Memory B cell (primary cell): ENCODE measurements at places on chromosomes 7 and 10.

- peak; percentile 67 for DNase-seq
Observed at GRCh38 chr10:3783316-3783681, 1.7 kb downstream of the KLF6 start.

DNA sequence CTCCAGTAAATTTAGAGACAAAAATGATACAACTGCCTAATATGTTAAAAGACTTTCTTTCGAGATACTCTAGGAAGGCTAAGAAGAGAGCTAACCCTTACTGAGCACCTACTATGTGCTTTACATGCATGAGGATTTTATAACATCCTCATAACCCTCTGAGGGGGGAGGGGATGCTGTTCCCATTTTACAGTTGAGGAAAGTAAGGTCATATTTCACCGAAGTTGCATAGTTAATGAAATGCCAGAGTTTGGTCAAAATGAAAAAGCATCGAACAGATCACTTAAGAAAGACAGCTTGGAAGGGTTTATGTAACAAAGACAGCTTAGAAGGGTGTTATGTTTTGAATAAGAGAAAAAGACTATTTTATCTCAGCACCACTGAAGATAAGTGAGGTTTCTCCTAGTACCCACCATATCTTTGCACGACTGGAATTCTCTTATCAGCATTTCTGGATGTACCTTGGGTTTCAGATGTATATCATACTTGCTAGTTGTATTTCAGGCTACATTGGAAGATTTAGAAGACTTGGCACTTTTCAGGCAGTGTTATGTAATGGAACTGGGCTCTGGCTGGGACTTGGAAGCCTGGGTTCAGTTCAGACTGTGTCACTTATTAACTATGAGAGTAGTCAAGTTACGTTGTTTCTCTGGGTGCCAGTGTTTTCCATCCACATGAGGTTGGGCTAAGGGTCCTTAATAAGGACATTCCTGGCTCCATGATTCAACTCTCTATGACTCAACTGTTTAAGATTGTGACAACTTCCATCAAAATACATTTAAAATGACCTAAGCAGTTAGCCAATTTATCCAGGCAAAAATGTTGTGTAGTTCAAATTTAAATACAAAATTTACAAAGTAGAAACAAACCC lies 6.0 kb downstream of the RHOBTB1 start:
- DNase-seq: no peak

DNA sequence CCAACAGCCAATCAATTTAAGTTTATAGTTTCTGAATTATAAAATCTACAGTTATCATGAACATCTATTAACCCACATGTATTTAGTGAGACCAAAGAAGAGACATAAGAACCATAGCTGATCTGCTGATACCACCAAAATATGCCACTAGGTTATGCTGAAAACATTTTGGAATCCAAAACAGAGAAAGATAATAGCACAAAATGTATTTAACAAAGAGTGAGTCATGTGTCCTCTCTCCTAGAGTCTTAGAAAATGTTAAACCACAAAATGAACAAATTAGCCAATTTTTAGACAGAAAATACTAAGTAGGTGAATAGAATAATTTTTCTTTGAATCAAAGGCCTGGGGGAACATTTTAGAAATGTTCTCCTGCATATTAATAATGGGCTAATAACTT lies 527.5 kb downstream of the GPAM start:
- no peak for DNase-seq

GRCh38 chr10:125081931-125082330 lies 78.4 kb downstream of the CTBP2 start:
- DNase-seq: no peak

- no peak for DNase-seq
Observed at GRCh38 chr10:3775696-3776551, 9.1 kb downstream of the KLF6 start.

- DNase-seq: no peak
Observed at GRCh38 chr7:6153646-6154541, 118.5 kb downstream of the CYTH3 start.

- DNase-seq: no peak
Observed at GRCh38 chr10:25978771-25979170, 44.7 kb downstream of the MYO3A start.

DNA sequence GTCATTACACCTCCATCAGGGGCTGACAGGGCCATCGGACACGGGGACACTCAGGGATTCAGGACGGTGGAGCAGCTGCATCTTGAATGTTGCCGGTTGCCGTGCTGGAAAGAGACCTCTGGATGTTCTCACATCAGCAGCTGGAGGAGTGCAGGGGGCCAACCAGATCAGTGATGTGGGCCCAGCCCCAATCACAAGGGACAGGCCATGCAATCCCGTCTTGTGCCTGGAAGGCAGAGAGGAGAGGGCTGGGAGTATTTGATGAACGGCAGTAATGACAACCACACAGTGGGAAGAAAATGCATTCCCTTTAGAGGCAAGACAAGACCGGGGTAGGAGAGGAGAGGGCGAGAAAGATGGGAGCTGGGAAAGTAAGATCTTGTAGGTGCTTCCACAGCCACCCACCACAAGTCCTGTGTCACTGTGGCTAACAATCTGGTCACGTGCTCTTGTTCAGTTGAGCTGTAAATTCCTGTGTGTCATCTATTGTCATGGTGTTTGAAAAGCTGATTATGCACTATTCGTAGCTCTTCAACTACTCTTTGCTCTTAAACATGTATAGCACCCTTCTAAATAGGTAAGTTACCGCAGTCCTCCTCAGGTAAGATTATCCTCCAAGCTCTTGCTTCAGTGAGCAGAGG lies 85.9 kb upstream of the LEP start:
- no peak for DNase-seq

DNA sequence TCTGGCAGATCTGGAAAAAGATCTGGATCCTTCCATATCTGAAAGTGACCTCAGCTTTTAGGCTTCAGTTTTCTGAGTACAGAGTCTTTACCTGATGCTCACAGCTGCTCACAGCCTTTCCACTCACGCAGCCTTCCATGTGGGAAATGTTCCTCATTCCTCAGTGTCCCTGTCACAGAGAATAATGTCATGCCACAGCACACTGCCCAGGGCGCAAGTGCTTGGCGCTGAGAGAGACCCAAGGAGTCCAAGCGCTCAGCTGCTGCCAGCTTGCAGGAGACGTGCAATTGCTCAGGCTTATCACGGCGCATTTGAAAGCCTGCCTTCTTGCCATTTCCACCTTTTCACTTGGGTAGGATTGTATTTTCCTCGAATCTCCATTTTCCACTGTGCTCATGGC lies 271.9 kb upstream of the MKI67 start:
- no peak for DNase-seq

- DNase-seq: no peak
Observed at GRCh38 chr10:125538947-125539731, 143.8 kb downstream of the TEX36 start.

DNA sequence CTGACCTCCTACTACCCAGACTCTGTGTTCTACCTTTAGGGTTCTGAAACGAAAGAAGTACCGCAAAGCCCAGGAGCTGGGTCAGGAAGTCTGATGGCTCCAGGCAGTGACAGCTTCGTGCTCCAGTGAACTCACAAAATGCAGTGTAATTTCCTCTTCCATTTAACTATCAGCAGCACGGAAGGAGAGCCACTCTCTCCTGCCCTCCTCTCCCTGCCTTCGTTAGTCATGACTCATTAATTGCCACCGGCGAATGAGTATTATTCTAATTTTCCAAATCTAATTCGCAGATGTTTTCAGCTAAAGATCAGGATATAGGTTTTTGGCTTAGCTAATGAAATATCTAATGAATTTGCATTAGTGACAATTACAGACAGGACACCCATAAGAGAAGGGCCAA lies 1262.0 kb downstream of the TYW1 start:
- no peak for DNase-seq

GRCh38 chr7:122887198-122887597 lies 938 bp upstream of the CADPS2 start:
- DNase-seq: no peak

GRCh38 chr10:11609492-11610093 lies 1.9 kb downstream of the USP6NL start:
- no peak for DNase-seq

- no peak for DNase-seq
Observed at GRCh38 chr10:30842894-30843293, 188.8 kb downstream of the ZNF438 start.

DNA sequence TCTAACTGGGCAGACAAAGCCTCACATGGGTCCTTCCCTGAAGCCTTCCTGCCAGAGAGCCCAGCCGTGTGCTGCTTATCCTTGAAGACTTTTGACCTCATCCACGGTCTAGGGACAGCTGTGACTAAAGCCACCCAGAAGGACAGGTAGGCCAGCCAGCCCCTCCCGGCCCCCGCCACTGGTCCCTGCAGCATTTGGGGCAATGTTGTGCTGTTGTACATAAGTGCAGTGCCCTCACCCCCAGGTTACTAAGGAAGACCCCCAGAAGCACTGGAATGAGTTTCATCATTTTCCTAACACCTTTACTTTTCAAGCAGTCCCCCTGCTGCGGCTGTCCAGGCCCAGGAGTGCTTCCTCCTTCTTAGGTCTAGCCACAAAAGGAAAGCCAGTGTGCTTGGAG lies 43.0 kb downstream of the TMEM209 start:
- DNase-seq: no peak

DNA sequence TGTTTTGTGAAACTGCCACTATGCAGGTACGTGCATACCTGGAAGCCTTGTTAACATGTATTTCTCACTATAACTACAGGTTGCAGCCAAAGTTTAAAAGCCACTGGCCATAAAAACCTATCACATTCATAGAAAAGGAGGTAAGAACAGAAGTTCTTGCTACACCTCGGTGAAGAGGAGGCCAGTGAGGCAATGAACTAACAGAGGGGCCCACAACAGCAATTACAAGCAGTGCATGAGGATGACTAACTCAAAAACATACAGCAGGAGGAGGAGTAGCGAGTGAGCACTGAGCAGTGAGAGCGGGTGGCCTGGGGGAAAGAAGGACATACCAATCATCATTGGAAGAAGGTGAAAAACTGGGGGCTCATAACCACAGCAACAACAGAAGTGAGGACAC lies 51.6 kb downstream of the NUDCD3 start:
- no peak for DNase-seq

- no peak for DNase-seq
Observed at GRCh38 chr10:104235801-104236200, 3.6 kb upstream of the CFAP43 start.

GRCh38 chr10:125551247-125551646 lies 131.7 kb downstream of the TEX36 start:
- no peak for DNase-seq

GRCh38 chr7:13846386-13846785 lies 143.1 kb downstream of the ETV1 start:
- no peak for DNase-seq

DNA sequence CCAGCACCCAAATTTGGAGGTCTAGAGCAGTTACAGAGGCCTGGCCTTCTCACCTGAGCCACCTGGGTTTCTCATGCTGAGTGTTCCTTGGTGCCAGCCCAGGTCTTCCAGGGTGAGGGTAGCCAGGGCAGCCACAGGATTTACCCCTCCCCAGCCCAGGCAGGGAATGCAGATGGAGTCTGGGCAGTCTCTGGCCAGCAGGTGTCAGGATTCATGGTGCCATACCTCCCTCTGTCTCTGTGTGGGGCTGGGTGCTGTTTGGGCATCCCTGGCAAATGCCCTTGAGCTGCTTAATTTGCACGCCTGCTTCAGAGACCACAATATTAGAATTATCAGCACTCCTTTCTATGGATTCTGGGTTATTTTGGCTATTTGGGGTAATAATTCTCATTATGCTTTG lies 246.7 kb downstream of the GFRA1 start:
- no peak for DNase-seq

- DNase-seq: no peak
Observed at GRCh38 chr7:42107484-42108240, 129.3 kb downstream of the GLI3 start.

DNA sequence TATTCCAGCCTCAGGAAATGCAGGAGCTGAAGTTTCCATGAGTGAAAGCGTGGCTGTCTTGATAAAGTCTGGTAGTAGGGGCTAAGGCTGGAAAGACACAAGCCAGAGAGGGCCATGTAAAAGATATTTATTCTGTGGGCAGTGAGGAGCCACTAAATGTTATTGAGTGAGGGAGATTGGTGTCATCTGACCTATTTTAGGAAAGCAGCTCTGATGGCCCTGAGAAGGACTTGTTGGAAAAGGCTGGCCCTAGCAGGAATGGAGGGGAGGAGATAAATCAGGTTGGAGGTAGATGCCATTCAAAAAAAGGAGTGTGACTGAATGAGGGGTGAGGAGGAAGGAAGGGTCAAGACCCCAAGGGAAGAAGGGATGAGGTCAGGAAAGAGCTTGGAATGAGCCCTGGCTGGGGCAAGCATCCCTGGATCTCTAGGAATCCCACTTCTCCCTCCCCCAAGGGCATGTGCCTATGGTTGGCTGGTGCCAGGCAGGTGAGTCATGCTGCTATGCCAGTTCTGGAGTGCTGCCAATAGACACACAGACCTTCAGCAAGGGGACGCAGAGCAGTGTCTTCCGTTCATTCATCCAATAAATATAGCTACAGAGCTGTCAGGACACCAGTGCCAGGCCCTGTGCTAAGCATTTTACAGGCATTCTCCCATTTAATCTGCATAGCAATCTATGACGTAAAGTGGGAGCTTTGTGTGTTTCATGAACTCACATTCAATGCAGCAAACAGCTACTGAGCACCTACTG lies 2.0 kb downstream of the ANKRD2 start:
- DNase-seq: no peak

DNA sequence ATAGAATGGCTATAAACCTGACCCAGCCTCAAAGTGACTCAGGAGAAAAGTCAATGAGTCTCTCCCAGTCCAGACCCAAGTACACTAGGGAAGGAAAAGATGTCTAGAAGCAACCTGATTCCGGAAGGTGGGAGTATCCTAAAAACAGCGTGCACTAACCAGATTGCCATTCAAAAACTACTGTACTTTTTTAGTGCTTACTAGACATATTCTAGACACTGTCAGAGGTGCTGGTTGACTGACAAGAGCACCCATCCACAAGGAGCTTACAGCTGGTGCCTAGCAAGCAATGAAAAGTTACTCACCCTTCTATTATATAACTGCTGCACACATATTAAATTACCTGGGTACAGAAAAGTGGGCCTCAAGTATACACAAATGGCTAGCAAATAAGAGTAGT lies 81.0 kb downstream of the SIRT1 start:
- DNase-seq: no peak

GRCh38 chr7:93544691-93545090 lies 29.8 kb downstream of the CALCR start:
- DNase-seq: no peak

- no peak for DNase-seq
Observed at GRCh38 chr7:40733114-40733513, 598.3 kb downstream of the SUGCT start.

DNA sequence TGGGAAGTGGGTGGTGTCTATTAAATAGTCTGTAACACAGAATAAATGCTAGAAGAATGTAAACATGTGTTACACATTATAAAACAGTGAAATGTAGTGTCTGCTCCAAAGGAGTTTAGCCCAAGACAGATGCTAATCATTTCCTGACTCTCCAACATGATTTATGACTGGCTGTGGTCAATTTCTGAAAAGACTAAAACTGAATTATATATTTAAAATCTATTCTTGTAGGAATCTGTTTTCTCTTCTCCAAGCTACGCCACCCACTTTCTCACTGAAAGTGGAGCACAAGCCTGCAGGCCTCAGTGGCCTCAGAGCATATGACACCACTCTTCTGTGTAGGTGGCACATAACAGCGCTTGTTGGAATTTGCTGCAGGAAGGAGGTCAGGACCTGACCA lies 44.4 kb downstream of the CTTNBP2 start:
- no peak for DNase-seq

GRCh38 chr10:91034042-91034441 lies 113.2 kb upstream of the ANKRD1 start:
- no peak for DNase-seq

GRCh38 chr7:34357068-34357467 lies 300.9 kb upstream of the NPSR1 start:
- no peak for DNase-seq
